ENCODE measurements at places on chromosomes 2 and 18. TPM values are rescaled to one million over a fixed set of nuclear protein-coding genes. Genes with fewer than 3 reads are reported as not detected.

DNA sequence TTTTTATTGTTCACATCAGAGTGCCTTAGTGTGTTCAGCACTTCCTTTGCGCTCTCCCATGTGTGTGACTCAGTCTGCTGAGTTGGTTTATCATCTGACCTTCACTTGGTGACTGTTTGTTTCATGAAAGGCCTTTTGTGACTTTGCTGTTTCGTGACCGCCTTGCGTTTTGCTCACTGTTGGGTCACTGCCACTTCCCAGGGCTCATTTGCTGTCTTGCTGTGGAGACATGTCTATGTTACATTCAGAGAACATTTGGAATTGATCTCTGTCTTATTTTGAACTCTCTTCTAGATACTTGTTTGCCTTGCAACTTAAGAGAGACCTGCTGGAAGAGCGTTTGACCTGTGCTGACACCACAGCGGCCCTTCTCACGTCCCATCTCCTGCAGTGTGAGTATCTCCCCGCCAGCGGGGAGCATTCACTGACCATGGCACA lies 54.7 kb downstream of the FARP2 start:
- no peak for DNase-seq

- DNase-seq, result no peak
Measured at GRCh38 chr2:117553448-117553847, 261.0 kb upstream of the DDX18 start.

DNA sequence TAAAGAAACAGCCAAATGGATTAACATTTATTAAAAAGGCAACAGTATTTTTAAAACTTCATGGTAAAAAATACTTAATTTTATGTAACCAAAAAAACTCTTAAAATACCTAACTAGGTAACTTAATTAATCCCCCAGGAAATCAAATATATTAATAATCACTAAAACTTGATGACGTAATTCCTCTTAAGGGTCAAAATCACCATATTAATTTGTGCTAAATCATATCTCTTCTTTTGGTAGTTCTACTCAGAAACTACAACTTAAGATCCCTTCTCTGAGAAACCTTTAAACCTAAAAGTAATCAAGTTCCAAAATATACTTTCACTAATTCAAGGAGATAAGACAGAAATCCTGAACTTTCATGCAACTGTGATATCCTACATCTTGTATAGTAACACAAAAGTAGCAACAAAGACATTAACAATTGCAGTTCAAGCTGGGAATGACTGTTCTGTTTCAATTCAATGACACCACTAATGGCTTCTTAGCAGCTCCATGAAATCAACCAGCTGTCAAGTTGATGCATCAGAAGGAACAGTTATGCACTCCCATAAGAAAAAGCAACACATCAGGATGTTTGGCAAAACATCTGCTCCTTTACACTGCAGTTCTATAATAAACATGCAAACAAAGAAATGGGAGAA lies 4.0 kb downstream of the BAZ2B start:
- DNase-seq, result no peak

ALLC gene
- not detected for total RNA-seq

DNA sequence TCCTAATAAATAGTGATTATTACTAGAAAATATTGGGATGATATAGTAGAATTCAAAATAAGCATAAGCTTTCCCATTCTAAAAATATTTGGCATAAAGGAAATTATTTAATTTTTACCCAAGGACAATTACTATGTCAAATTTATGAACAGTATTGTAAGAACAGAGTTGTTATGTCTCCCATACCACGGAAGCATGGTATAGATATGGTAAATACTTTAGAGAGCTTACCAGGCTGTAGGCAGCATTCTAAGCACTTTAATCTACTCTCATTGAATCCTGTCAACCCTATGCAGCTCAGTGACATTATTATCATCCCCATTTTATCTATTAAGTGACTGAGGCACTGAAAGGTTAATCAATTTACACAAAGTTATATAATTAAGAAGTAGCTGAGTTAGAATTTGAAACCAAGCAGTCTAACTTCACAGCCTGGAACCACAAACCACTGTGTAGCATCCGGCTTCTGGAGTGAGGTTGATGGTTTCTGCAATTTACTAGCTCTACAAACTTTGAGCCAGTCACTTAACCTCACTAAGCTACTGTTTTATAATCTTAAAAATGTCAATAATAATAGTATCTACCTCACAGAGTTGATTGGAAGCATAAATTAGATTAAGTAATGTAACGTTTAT lies 323.7 kb downstream of the ARHGAP15 start:
- DNase-seq, result no peak

GRCh38 chr2:36667931-36668330 lies 28.6 kb upstream of the VIT start:
- no peak for DNase-seq

DNA sequence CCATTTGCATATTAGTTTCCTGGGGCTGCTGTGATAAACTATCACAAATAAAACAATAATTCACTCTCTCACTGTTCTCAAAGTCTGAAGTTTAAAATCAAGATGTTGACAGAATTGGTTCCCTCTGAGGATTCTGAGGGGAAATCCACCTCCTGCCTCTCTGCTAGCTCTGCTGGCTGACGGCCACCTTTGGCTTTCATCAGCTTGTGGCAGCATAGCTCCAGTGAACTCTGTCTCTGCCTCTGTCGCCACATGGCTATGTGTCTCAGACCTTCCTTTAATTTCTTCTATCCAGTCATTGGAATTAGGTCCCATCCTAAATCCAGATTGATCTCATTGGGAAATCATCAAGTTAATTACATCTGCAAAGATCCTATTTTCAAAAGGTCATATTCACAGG lies 38.9 kb upstream of the TRIM43 start:
- DNase-seq, result no peak

DNA sequence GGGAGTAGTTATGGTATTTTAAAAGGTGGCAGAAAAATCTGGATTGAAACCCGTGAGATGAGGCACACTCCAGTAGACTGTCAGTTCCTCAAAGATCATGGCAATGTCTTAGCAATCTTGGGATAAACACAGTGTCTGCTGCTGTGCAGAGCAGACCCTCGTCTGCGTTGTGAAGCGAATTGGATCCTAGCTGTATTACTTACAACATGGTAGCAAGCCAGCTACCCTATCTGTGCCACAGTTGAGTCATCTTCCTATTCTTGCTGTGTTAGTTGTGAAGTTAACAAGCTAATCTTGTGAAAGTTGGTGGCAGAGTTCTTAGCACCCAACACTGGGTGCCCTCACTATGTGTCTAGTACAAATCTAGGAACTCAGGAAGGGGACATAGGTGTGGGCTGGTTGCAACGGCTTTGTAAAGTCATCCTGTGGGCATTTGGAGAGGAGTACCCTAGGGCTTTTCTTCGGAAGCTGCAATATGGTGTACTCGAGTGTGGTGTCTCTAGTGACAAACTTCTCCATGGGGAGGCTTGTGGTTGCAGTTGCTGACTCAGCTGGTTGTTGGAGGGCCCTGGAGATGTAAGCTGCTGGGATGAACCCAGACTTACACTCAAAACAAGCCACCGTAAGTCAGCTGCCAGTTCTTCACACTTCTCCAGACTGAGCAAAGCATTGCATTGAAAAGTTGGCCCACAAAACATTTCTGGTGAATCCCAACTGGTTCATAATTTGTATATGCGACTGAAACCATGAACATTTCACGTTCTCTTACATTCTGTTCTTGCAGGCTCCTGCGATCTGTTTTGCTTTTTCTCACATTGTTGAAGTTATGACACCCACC lies 61.5 kb downstream of the ADCYAP1 start:
- no peak for DNase-seq

FAM110C gene
- total RNA-seq, result 1.3 TPM

CFC1 gene
- not detected for total RNA-seq

CXCR4 gene
- total RNA-seq, result 7.8 TPM

NTSR2 gene
- not detected for total RNA-seq

ANXA4 gene
- total RNA-seq, result 92.2 TPM

CD28 gene
- 6.3 TPM for total RNA-seq
